Calu3 (cell line): ENCODE measurements at places on chromosomes 5 and 9. TPM values are rescaled to one million over a fixed set of nuclear protein-coding genes. Genes with fewer than 3 reads are reported as not detected.

Gene ANXA2R
- total RNA-seq = 8.0 and 9.4 TPM in 2 replicates

Gene PCA3
- not detected in 2 replicates for total RNA-seq

GRCh38 chr9:13069498-13069897 is 210.0 kb downstream of the MPDZ start:
- no peaks in the 10 kb centered on the region for H3K27me3 ChIP-seq
- no peaks in the 10 kb centered on the region for H3K36me3 ChIP-seq
- H3K27ac ChIP-seq = no peak overlapping the region
- no peaks in the 10 kb centered on the region for H3K4me1 ChIP-seq

- no peaks in the 10 kb centered on the region for H3K4me1 ChIP-seq
- H3K27me3 ChIP-seq = no peaks in the 10 kb centered on the region
- no peak overlapping the region for H3K27ac ChIP-seq
- H3K4me3 ChIP-seq = no peak overlapping the region
- no peak for DNase-seq
- no peaks in the 10 kb centered on the region for H3K36me3 ChIP-seq
Measured at GRCh38 chr9:36625006-36625615, 52.4 kb downstream of the MELK start.

Gene NRARP
- total RNA-seq = 32.6 and 32.9 TPM in 2 replicates

- H3K36me3 ChIP-seq = no peaks in the 10 kb centered on the region
- H3K27ac ChIP-seq = no peak overlapping the region
- DNase-seq = no peak
- no peaks in the 10 kb centered on the region for H3K4me1 ChIP-seq
Measured at GRCh38 chr9:120151806-120152205, 428.2 kb downstream of the CDK5RAP2 start.

DNA sequence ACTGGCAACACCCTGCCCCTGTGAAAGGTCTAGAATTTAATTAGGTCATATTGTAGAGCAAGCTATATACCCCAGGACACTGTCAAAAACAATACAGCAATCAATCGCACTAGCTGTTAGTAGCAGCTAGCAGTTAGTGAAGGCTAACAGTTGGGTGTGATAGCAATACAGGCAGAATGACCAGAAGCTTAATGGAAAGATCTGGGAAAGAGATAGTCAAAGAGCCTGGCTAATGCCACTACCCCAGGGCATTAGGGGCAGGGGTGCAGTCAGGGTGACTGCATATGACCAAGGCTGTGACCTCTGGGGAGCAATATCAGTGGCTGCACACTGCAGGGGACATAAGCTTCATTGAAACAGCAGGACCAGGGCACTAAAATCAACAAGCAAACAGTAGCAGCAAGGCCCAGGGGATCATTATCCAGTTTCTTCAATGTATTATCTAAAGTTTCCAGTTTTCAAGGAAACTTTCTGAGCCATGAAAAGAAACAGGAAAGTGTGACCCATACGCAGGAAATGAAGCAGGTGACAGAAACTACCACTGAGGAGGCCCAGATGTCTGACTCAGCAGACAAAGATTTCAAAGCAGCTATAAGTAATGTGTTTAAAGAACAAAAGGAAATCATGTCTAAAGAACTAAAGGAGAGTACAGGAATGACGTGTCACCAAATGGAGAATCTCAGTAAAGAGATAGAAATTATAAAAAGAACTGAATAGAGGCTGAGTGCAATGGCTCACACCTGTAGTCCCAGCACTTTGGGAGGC is 82.4 kb downstream of the ZNF354C start:
- no peaks in the 10 kb centered on the region for H3K36me3 ChIP-seq
- H3K27ac ChIP-seq = no peak overlapping the region
- no peak for DNase-seq
- H3K4me1 ChIP-seq = no peaks in the 10 kb centered on the region
- H3K4me3 ChIP-seq = no peak overlapping the region

DNA sequence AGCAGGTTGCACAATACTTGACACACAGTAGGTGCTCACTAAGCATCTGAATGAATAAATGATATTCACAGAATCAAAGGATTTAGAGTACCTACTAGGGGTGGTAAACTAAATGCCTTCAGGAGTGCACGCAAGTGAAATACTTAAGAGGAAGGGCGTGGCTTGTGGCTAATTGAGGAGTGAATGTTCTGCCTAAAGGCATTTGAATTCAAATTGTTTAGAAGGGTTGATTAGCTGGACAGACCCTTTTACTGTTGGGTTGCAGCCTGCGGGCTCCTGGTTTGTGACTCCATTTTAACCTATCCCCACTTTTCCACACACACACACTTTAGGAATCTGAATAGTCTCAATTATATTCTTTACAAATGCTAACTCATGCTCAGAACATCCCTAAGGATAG is 63.1 kb downstream of the PPP2R2B start:
- peaks cover 16% of the 10 kb centered on the region for H3K27me3 ChIP-seq
- H3K27ac ChIP-seq = no peak overlapping the region
- no peak for DNase-seq
- no peak overlapping the region for H3K4me3 ChIP-seq
- H3K36me3 ChIP-seq = no peaks in the 10 kb centered on the region
- no peaks in the 10 kb centered on the region for H3K4me1 ChIP-seq

DNA sequence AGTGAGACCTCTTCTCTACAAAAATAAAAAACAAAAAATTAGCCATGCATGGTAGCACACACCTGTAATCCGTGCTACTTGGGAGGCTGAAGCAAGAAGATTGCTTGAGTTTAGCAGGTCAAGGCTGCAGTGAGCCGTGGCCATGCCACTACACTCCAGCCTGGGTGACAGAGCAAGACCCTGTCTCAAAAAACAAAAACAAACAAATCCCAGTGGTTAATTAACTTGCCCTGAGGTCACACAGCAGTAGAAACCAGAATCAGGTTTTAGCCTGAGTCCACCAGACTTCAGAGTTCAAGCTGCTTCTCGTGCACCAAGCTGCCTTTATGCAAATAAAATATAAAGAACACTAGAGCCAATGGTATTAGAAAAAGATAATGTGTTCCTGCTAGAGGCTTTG is 169.7 kb downstream of the GOLPH3 start:
- H3K36me3 ChIP-seq = no peaks in the 10 kb centered on the region
- DNase-seq = no peak
- no peak overlapping the region for H3K27ac ChIP-seq
- no peak overlapping the region for H3K4me3 ChIP-seq
- peaks cover 8% of the 10 kb centered on the region for H3K27me3 ChIP-seq

DNA sequence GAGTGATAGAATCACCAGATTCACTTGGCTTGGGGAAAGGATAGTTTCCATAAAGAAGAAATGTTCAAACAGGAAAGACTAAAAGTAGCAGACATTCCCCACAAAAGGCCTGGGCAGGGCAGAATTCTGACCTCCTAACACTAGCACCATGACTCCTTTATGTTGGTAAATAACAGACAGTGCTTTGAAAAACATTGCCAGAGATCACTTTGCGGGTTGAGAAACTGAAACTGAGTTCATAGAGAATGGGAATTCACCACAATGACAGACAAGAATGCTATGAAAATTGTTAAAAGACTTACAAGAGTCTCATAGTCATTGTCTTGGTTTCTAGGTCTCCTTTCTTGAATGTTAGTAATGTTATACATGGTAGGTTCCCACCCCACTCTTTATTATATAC is 172.5 kb upstream of the GLRA1 start:
- no peaks in the 10 kb centered on the region for H3K4me1 ChIP-seq
- H3K27ac ChIP-seq = no peak overlapping the region
- H3K36me3 ChIP-seq = no peaks in the 10 kb centered on the region
- H3K4me3 ChIP-seq = no peak overlapping the region

- no peaks in the 10 kb centered on the region for H3K27me3 ChIP-seq
- DNase-seq = no peak
- no peaks in the 10 kb centered on the region for H3K36me3 ChIP-seq
- no peak overlapping the region for H3K4me3 ChIP-seq
- H3K27ac ChIP-seq = no peak overlapping the region
- no peaks in the 10 kb centered on the region for H3K4me1 ChIP-seq
Measured at GRCh38 chr9:123814496-123814895, 115.4 kb downstream of the DENND1A start.

GRCh38 chr9:21473236-21473635 is 8.9 kb downstream of the IFNE start:
- no peak for DNase-seq
- H3K4me3 ChIP-seq = no peak overlapping the region
- H3K27me3 ChIP-seq = no peaks in the 10 kb centered on the region
- no peaks in the 10 kb centered on the region for H3K4me1 ChIP-seq
- peaks cover 6% of the 10 kb centered on the region for H3K36me3 ChIP-seq

GRCh38 chr9:36407122-36407723 is 7.2 kb upstream of the RNF38 start:
- H3K4me1 ChIP-seq = no peaks in the 10 kb centered on the region
- no peak overlapping the region for H3K4me3 ChIP-seq
- H3K27ac ChIP-seq = no peak overlapping the region
- H3K27me3 ChIP-seq = no peaks in the 10 kb centered on the region
- DNase-seq = peak; percentile 10

DNA sequence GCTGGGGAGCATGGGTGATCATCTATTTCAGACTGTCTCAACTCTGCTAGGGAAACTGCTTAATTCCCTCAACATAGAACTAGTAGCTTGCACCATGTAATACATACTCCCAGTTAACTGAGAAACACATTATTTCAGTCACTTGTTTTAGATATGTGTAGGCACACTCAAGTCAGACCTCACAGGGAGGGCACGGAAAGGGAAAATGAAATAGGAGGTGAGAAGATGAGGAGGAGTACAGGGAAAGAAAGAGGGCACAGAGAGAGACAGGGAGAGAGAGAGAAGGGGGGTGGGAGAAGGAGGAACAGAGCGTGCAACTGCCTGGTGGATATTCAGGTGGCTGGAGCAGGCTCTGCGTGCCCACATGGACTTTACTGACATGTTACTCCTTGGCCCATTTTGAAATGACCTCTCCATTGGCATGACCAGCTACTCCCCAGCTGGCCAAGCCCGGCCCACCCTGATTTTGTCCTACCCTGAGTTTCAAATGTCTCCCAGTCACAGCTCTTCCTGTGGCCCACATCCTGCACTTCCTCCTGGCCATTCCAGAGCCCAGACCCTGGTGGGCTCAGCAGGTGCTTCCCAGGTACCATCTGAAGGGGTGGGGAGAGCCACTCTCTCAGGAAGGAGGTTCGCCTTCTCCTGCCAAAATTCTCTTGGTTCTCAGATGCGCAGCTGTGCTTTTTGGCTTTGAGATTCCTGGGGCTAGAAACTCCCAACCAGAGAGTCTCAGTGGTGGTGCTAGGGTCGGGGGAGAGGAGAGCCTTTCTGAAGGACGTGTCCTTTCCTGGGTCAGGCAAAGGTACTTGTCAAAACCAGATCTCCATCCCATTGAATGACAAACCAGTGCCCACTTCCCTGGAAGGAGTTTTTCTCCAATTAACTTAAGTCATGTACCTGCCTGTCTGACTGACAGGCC is 229.4 kb downstream of the FSTL4 start:
- no peak overlapping the region for H3K27ac ChIP-seq
- H3K4me3 ChIP-seq = no peak overlapping the region
- DNase-seq = no peak
- no peaks in the 10 kb centered on the region for H3K4me1 ChIP-seq

GRCh38 chr5:131608597-131608996 is 26.4 kb downstream of the RAPGEF6 start:
- DNase-seq = no peak
- H3K4me3 ChIP-seq = no peak overlapping the region
- H3K27me3 ChIP-seq = no peaks in the 10 kb centered on the region
- H3K4me1 ChIP-seq = peaks cover 20% of the 10 kb centered on the region
- H3K27ac ChIP-seq = no peak overlapping the region
- peaks cover under 1% of the 10 kb centered on the region for H3K36me3 ChIP-seq

DNA sequence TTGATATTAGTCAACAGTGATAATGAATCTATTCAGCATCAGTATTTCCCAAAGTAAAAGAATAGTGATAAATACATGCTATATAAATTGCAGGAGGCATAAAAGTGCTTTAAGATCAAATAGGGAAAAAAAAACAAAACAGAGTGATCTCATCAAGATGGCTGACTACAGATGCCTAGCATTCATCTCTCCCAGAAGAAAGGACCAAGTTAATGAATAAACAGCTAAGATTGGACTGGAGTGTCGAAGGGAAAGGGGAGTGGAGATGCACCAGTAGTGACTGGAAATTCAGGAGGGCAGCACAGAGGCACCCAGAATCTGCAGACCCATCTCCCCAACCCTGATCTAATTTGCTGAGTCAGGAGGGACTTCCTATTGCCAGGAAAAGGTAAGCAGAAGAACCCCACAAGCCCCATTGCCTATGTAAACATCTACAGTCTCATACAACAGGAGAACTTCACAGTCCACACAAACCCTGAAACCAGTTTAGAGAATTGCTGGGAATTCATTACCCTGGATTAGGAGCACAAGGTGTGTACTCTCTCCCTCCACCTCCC is 699.4 kb downstream of the PTPRD start:
- no peak overlapping the region for H3K4me3 ChIP-seq
- H3K4me1 ChIP-seq = no peaks in the 10 kb centered on the region
- no peaks in the 10 kb centered on the region for H3K36me3 ChIP-seq
- no peaks in the 10 kb centered on the region for H3K27me3 ChIP-seq

DNA sequence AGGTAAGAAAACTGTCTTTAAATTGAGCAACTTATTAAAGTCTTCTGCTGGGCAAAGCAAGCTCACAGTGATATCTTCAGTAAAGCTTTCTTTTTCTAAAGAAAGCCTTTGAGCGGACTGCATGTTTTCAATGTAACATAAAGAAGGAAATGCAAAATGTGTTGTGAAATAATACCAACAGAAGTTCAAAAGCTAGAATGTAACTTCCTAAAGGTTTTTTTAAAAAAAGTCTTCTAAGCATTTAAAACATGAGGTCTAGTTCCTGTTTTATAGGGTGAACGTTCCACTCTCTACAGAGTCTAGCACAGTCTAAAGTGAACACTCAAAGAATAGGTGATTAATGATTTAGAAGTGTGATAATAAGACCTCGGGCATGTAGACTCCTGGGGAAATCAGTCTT is 62.9 kb downstream of the DENND1A start:
- H3K4me3 ChIP-seq = no peak overlapping the region
- DNase-seq = no peak
- H3K27me3 ChIP-seq = no peaks in the 10 kb centered on the region
- H3K36me3 ChIP-seq = no peaks in the 10 kb centered on the region
- H3K27ac ChIP-seq = no peak overlapping the region
- no peaks in the 10 kb centered on the region for H3K4me1 ChIP-seq

Gene OR1Q1
- not detected in 2 replicates for total RNA-seq

GRCh38 chr5:179410291-179411160 is 65.3 kb upstream of the ADAMTS2 start:
- H3K4me1 ChIP-seq = no peaks in the 10 kb centered on the region
- no peak overlapping the region for H3K4me3 ChIP-seq
- no peaks in the 10 kb centered on the region for H3K36me3 ChIP-seq
- H3K27ac ChIP-seq = no peak overlapping the region
- no peaks in the 10 kb centered on the region for H3K27me3 ChIP-seq

GRCh38 chr9:120184266-120184665 is 395.7 kb downstream of the CDK5RAP2 start:
- no peak for DNase-seq
- H3K36me3 ChIP-seq = no peaks in the 10 kb centered on the region
- H3K4me1 ChIP-seq = no peaks in the 10 kb centered on the region
- no peak overlapping the region for H3K4me3 ChIP-seq

Gene CAMLG
- total RNA-seq = 21.7 and 22.8 TPM in 2 replicates
